ENCODE measurements at places on chromosomes 4 and X.

GRCh38 chr4:184167576-184167975, 50.1 kb downstream of the ENPP6 start:
- no peak for DNase-seq

DNA sequence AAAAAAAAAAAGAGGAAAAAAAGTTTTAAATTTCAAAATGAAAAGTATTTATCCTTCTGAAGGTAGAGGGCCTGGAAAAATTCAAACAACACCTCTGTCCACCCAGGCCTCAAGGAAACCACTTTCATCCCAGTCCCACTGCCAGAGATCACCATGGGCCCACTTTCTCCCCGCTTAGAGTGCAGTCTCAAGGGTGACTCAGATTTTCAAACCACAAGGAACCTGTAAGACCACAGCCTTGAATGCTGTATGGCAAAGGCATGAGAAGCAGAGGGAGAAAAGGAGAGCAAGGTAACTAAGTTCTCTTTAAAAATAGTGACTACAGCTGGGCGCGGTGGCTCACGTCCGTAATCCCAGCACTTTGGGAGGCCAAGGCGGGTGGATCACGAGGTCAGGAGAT, 87.9 kb upstream of the PACRGL start:
- no peak for DNase-seq

DNA sequence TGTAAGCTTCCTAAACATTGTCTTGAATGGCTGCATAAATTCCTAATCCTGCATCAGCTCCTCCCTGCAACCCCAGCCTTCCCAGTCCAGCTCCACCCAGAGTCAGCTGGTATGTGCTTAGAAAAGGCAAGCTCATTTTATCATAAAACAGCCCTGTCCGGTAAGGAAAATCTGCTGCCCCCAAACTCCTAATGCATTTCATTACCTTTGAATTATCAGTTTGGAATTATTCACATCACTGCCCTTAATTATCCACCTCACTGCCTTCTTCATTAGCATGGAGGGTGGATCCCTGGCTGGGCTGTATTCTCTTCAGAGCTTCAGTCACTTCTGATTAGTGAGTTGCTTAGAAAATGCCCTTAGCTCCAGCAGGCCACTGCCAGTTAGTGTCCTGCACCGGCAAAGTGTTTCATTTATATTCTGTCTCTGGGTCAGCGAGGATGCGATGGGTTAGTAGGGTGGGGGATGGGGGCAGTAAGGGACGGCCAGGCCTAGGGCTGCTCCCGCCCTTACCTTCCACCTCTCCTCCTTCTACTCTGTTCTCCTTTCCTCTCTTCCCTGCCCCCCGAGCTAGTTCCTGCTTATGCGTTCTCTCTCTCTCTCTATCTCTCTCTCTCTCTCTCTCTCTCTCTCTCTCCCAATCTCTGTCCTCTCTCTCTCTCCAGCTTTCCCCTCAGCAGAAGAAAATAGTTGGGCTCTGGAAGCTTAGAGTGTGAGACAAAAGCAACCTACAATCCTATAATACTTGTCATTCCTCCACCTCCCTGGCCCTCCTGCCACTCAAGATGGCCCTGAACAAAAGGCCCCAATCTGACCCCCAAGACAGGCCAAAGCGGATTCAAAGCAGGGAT, 174.8 kb upstream of the KLF3 start:
- no peak for DNase-seq

GRCh38 chr4:164081371-164081770, 586.9 kb downstream of the TMA16 start:
- no peak for DNase-seq
